ENCODE measurements at places on chromosomes 6 and 20.

DNA sequence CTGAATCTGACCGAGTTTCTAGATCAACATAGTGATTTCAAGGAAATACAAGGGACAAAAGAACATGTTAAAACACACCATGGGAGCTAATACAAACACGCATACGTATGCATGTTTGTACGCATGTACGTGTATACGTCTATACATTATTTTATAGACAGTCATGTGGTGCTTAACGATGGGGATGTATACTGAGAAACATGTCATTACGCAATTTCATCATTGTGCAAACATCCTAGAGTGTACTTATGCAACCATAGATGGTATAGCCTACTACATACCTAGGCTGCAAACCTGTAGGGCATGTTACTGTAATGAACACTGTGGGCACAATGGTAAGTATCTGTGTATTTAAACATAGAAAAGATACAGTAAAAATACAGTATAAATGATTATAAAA, 25.0 kb upstream of the NELFCD start:
- DNase-seq = no peak

DNA sequence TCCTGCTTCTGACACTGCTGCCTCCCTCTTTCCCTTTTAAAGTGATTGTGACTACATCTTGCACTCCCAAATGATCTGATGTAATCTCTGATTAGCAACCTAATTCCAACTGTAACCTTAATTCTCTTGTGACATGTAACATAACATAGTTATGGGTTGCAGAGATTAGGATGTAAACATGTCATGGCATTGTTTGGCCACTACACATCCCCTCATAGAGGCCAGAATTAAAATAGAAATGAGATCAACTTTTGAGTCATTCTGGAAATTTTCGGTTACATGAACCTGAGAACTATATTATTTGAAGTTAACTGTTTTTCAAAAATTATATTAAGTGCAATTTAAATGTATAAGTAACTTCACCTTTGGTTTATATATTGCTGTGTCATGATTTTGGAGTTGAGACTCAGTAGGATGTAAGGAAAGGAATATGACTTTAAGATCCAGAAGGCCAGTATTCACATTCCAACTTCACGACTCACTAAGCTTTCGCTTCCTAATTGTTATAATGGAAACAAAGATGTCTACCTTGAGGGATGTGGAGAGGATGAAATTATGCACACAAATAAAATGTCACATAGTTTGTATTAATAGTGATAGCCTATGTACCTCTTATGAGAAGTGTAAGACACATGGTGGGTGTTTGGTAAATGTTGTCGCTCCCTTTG, 611.9 kb upstream of the MAP3K7 start:
- DNase-seq = no peak

GRCh38 chr20:4227085-4227821, 211.9 kb upstream of the RNF24 start:
- DNase-seq = no peak

DNA sequence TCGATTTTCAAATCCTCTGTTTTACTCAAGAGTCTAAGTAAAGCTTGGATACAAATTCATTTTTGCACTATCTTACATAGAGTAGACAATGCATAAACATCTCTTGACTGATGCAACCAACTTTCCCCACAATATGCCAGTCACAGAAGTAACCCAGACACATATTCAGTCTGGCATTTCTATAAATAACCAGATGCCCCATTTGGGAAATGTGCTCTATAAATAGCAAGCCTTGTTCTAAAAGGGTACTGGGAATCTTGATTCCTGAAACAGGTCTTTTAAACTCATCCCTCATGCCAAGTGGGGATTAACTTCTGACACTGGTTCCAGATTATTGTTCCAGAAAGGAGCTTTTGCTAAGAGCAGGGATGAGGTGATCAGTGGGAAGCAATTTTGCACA, 411.7 kb downstream of the EPM2A start:
- DNase-seq = no peak

- DNase-seq = no peak
Measured at GRCh38 chr6:72712910-72713309, 91.0 kb downstream of the KCNQ5 start.

DNA sequence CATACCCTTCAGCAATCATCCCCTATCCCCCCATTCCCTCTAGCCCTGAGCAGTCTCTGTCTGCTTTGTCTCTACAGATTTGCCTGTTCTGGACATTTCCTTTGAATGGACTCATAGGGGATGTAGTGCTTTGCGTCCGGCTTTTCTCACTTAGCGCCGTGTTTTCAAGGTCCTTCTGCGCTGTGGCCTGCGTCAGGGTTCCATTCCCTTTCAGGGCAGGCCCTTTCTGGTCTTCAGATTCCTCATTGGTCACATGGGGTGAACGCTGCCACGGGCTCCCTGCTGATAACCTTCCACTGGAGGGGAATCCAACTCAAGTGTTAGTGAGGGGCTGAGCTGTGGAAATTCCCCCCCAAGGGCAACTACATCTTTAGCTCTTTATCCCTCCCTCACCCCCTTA, 36.4 kb upstream of the APCDD1L start:
- DNase-seq = no peak

- peak; percentile 63 for DNase-seq
Measured at GRCh38 chr6:17167327-17167979, 65.6 kb downstream of the STMND1 start.

DNA sequence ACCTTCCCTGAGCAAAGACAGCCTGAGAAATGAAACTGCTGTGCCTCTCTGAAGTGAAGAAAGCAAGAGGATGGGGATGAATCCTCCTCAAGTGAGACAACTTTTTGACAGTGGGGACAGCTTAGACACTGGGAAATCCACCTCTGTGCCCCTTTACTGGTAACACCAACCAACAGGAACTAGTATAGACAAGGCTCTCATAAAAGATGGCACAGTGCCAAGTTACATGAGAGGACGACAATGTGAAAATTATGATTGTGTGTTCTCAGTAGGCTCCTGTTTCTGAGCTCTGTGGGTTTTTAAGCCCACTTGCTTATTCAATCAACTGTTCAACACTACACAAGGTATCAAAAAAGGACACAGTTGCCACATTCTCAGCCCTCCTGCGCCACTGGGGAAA, 41.6 kb upstream of the LYRM2 start:
- DNase-seq = no peak

GRCh38 chr20:50276119-50277063, 85.8 kb downstream of the CEBPB start:
- DNase-seq = no peak

DNA sequence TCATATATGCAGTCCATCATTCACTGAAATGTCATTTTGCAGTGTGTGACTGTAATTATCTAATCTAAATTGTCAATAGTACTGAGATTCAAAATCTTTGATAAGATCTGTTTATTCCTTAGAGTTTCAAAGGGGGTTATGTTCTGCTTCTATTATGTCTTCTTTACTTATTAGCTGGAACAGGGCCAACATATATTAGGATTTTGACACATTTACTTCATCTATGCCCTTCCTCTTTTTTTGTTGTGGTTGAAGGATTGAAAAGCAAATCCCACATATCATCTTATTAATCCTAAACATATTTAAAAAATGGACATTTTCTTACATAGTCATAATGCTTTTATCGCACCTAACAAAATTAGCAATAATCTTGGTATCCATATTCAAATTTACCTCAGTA, 30.3 kb upstream of the MAS1 start:
- DNase-seq = no peak

GRCh38 chr20:40959325-40960092, 69.1 kb upstream of the TOP1 start:
- no peak for DNase-seq

- no peak for DNase-seq
Measured at GRCh38 chr6:37155394-37156312, 14.3 kb upstream of the PIM1 start.

- peak; percentile 61 for DNase-seq
Measured at GRCh38 chr6:6007366-6008088, 802 bp upstream of the NRN1 start.

- DNase-seq = no peak
Measured at GRCh38 chr6:106186714-106187113, 100.6 kb downstream of the PRDM1 start.

DNA sequence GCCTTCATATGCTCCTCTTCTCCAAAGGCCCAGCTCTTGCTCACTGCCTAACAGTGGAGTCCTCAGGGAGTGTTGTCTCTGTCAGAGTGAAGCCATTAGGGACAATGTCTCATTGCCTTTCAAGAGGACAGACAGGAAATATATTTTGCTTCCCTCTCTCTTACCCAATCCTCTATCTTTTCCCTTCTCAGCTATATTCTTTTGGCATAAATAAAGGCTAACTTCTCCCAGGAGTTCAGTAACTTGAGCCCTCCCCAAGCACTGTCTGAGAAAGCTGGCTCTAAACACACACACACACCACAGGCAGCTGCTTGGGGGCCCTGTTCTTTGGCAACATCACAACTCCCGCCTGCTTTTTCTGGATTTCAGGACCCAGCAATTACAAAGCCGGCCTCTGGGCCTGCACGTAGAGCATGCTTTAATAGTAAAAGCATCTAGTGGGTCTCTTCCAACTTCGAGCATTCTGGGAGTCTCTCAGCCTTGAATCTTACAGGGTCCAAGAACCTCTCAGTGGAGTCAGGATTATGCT, 34.7 kb upstream of the LAMA4 start:
- peak; percentile 83 for DNase-seq
